ENCODE measurements at places on chromosomes 12 and 14.
A peak's percentile ranks its signal among the peaks of the same experiment; 100 is the strongest.

- DNase-seq: peak; percentile 59
These were observed 210.9 kb downstream of the MED13L start for GRCh38 chr12:116066381-116067230.

DNA sequence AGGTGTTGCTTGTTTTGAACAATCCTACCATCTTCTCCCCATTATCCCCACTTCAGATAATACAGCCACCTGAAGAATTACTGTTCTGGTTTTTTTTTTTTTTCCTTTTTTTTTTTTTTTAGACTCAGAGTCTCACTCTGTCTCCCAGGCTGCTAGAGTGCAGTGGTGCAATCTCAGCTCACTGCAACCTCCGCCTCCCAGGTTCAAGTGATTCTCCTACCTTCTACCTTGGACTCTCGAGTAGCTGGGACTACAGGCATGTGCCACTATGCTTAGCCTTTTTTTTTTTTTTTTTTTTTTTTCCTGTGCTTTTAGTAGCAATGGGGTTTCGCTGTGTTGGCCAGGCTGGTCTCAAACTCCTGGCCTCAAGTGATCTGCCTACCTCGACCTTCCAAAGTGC is 179.4 kb upstream of the ABCD2 start:
- no peak for DNase-seq

DNA sequence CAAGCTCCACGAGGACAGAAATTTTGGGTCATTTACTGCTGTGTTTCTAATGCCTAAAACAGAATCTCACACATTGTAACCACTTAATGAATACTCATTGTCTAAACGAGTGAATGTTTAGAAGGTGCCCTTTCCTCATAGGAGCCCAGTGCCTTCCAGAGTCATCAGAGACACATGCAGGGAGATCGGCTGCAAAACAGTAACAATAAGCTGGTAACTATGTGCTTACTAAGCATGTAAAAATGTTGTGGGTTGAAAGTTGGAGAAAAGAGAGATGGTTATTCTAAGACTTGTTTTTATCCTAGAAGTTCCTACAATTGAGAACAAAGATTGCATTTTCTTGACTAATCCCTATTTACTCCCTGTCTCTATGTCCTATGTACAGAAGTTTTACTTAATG is 7.4 kb downstream of the TESPA1 start:
- no peak for DNase-seq

DNA sequence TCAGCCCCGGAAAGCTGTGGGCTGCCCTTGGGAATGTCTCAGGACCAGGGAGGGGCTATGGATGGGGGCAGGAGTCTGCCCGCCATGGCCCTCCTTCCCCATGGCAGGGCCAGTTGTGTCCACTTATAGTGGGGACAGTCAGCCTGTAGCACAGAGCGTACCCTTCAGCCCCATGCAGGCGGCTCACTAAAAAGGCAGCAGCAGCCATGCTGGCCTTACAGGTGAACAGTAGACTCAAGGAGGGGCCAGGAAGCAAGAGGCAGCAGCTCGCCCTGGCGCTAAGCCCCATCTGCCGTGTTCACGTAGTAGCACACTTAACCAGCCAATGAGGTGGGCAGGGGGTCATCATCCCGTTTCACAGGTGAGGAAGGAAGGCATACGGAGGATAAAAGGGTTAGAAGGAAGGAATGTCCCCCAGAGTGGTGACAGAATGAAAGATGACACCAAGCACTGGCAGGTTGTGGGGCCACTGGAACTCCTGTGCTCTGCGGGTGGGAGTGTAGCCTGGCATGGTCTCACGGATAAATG is 52.7 kb downstream of the FAM222A start:
- DNase-seq: no peak

DNA sequence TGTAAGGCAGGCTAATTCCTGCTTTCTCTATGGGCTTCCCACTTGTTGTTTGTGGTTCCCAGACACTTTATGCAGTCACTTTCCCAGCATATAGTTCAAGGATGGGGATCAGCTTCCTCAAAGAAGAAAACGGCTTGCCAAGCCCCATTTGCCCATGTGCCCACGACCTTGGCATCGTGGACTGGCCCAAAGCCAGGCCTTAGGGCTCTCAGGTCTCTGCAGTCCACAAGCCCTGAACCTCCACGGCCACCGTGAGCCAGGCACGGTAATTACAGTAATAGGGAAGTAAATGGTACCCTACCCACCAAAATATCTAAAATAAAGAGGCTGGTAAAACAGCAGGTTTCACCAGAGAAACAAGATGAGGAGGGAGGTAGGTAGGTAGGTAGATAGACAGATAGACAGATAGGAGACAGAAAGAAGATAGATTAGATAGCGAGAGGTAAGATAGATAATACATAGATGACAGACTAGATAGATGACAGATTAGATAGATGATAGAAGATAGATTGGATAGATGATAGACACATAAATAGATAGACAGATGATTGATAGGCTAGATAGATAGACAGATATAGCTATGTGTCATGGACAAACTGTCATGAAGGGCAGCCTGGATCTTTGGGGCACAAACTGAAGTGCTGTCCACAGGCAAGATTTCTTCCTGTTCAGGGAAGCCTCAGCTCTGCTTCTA is 163.1 kb downstream of the SLC15A4 start:
- no peak for DNase-seq

- peak; percentile 72 for DNase-seq
These were observed 54.4 kb upstream of the KCNA1 start for GRCh38 chr12:4855121-4855924.

DNA sequence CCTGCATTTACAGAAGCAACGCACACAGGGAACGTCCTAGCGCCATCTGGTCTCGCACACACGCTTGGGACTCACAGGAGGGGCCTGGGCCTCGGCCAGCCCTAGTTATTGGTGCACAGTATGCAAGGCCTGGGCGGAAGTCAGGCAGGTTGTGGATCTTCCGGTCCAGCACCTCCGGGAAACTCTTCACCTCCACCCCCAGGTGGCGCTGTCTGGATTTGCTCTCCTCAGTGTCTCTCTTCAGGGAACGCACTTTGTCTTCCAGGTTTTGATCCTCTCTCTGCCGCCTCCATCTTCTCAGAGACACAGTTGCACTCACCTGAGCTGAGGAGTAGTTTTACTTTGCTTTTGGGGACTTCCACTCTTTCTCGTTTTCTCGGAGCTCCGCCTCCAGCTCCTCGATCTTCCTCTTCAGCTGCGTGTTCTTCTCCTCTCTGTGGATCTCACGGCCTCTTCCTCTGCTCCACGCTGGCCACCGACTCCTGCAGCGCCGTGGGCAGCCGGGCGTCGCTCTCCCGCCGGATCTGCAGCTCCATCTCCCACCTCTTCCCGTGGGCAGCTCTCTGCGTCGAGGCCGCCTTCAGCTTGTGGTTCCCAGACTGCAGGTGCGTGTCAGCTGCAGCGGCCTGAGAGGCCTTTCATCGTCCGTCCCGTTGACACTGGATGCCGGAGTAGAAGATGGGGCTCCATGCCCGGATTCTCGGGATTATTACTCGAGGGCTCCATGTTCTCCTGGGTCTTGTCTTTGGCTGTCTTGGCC is 933.8 kb downstream of the TMEM121 start:
- peak; percentile 73 for DNase-seq

- DNase-seq: no peak
These were observed 192.3 kb downstream of the NUAK1 start for GRCh38 chr12:105946493-105946901.

DNA sequence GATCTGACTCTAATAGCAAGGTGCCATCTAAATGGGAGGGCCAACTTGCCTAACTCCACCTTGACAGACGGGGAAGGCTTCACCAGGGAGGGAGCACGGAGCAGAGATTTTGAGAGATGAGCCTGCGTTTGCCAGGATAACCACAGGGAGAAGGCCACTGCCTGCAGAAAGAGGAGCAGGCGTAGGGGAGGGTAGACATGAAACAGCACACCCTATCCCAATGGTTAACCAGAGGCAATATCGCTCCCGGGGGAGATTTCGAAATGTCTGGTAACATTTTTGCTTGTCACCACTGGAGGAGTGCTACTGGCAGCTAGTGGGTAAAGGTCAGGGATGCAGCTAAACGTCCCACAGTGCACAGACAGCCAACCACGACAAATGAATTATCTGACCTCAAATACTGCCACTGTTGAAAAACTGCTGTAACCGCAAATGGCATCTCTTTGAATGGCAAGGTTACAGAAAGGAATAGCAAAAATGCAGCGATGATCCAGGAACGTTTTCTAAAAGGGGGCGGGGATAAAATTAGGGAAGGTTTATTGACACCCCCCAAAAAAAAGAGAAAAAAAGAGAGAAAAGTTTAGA is 126.0 kb upstream of the ATF7IP start:
- DNase-seq: peak; percentile 54

DNA sequence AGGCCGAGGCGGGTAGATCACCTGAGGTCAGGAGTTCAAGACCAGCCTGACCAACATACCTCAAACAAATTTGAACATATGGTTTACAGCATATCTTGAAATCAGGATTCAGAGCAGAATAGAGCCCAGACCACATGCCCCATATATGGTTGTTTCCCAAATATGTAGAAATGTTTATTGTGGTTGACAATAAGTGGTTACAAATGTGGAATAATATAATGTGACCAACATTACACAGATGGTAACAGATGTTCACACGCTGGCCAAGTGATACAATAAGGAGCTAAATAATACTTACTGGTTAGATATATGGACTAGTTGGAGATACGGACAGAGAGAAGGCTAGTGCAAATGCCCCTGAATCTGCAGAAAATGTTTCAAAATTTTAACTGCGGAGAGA is 85.3 kb downstream of the MAPKAPK5 start:
- DNase-seq: no peak

- DNase-seq: no peak
These were observed 209.2 kb downstream of the PPM1H start for GRCh38 chr12:62725781-62726180.

DNA sequence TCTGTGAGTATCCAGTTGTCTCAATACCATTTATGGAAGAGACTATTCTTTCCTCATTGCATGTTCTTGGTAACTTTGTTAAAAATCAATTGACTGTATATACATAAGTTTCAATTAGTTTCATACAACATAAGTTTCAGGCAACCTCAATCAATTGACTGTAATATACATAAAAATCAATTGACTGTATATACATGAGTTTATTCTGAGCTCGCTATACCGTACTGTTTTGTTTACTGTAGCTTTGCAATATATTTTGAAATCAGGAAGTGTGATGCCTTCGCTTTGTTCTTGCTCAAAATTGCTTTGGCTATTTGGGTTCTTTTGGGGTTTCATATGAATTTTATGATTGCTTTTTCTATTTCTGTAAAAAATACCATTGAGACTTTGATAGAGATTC is 392.0 kb downstream of the BTG1 start:
- no peak for DNase-seq

GRCh38 chr12:75937486-75937885 is 94.1 kb downstream of the PHLDA1 start:
- no peak for DNase-seq

DNA sequence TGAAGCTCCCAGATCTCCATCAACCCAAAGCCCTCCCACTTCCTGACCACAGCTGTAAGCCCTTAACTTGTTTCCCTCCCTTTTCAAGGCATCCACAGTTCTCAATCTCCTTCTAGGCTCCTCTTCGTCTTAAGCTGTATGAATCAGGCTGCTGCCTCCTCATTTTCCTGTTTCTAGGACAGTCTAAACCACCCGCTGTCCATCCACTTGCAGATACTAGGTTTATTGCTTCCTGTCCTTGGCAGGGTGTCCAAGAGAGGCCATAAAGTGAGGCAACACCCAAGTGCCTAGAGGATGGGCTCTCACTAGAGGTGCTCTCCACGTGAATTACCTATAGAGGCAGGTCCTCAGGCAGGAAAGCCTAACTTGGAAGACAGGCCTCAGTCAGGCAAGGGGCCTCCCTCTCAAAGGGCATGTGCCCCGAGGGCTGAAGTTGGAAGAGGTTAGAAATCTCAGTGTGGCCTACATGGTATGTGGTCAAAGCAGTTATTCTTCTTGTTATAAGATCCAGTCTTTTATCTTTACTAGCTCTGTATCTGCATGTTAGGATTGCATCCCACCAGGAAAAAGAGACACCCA is 8.8 kb upstream of the TMEM106C start:
- DNase-seq: no peak

GRCh38 chr12:51942056-51942455 is 9.4 kb upstream of the ACVR1B start:
- no peak for DNase-seq

DNA sequence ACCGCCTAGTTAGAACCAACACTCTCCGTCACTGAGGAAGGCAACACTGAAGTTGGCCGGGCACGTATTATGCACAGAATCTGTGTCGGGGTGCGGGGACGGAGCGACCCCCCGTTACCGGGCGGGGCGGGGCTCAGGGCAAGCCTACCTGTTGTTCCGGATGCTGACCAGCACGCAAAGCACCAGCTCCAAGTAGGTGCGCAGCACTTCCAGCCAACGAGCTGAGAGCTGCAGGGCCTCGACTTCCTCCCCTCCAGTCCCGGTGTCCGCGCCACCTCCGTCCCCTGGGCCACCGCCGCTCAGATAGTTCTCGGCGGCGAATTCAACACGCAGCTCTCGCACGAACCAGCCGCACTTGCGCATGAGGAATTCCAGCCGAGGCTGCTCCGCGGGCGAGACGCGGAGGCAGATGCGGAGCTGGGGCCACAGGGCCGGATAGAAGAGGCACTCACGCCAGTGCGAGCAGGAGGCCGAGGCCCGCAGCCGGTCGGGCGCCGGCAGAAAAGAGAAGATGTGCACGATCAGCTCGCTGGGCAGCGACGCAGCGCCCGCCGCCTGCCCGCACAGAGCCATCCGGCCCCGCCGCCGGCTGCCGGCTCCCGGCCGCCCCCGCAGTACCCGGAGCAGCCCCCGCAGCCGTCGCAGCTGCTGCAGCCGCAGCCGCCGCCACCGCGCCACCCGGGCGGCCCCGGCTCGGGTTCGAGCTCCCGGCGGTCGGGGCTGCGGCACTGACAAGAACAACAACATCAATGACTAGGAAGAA is 636 bp downstream of the FBXO33 start:
- peak; percentile 55 for DNase-seq

DNA sequence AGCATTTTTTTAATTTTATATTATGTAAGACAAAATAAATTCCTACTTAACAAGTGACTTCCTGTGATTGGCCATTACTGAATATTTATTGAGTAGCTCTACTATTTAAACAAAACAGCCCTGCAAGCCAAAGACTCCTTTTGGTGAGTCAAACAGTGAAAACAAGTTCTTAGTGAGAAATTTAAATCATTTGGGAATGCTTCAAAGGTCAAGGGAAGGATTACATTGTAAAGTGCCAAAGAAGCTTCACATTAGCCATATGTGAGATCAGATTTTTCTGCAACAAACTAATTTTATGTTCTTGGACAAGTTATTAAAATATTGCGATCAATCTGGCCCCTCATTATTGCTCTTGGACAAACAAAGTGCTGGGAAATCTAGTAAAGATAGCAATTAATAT is 795.4 kb upstream of the MGAT4C start:
- DNase-seq: no peak

DNA sequence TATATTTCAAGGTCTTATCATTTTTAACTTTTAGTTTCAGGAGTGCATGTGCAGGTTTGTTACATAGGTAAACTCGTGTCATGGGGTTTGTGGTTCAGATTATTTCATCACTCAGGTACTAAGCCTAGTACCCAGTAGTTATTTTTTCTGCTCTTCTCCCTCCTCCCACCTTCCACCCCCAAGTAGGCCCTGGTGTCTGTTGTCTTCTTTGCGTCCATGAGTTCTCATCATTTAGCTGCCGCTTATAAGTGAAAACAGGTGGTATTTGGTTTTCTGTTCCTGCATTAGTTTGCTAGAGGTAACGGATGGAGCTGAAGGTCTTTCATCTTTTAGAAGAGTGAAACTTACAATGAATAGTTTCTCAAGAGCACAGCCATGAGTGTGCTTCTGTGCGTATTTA is 24.4 kb downstream of the PIWIL1 start:
- DNase-seq: no peak

GRCh38 chr12:29147731-29148595 is 1.1 kb upstream of the FAR2 start:
- no peak for DNase-seq

GRCh38 chr12:11497995-11498394 is 102.6 kb upstream of the PRB2 start:
- DNase-seq: no peak

- no peak for DNase-seq
These were observed 256.3 kb downstream of the NTF3 start for GRCh38 chr12:5688226-5688625.

All from CD4-positive, alpha-beta T cell treated with Interleukin-10 for 1 hour (primary cell).